NCI-H345 (cell line): ENCODE measurements at places on chromosomes 1 and 21.

DNA sequence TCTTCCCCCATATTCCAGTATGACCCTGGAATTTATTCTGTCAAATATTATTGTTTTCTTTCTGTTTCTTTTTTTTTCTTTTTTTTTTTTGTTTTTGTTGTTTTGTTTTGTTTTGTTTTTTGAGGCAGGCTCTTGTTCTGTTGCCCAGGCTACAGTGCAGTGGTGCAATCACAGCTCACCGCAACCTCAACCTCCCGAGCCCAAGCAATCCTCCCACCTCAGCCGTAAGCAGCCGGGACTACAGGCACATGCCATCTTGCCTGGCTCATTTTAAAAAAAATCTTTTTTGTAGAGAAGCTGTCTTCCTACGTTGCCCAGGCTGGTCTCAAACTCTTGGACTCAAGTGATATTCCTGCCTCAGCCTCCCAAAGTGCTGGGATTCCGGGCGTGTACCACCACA is 237.6 kb downstream of the SMYD3 start:
- DNase-seq, result no peak

DNA sequence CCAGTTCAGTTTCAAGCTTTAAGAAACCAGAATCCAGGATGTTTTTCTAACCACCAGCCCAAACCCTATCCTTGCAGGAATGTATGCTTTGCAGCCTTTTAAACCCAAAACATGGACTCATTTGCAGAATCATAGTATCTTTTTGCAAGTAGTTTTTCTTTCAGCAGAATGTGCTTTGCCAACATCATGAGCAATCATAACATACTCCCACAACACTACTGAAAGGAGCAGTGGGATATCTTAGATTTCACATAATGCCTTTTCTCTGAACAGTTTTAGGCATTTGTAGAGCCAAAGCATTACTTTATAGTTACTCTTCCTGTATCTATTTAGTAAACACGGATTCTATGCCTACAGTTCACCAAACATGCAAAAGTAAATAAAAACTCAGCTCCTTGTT is 10.0 kb upstream of the SH2D2A start:
- DNase-seq, result no peak

DNA sequence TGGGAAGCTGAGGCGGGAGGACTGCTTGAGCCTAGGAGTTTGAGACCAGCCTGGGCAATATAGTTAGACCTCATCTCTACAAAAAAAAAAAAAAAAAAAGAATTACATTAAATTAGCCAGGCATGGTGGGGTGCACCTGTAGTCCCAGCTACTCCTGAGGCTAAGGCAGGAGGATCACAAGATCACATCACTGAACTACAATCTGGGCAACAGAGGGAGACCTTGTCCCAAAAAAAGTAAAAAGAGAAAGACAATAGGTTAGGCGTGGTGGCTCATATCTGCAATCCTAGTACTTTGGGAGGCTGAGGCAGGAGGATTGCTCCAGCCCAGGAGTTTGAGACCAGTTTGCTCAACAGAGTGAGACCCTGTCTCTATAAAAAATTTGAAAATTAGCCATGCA is 130.3 kb downstream of the TIAM1 start:
- DNase-seq, result no peak

- DNase-seq, result no peak
Observed at GRCh38 chr21:23986214-23986613, 1621.1 kb downstream of the MRPL39 start.

DNA sequence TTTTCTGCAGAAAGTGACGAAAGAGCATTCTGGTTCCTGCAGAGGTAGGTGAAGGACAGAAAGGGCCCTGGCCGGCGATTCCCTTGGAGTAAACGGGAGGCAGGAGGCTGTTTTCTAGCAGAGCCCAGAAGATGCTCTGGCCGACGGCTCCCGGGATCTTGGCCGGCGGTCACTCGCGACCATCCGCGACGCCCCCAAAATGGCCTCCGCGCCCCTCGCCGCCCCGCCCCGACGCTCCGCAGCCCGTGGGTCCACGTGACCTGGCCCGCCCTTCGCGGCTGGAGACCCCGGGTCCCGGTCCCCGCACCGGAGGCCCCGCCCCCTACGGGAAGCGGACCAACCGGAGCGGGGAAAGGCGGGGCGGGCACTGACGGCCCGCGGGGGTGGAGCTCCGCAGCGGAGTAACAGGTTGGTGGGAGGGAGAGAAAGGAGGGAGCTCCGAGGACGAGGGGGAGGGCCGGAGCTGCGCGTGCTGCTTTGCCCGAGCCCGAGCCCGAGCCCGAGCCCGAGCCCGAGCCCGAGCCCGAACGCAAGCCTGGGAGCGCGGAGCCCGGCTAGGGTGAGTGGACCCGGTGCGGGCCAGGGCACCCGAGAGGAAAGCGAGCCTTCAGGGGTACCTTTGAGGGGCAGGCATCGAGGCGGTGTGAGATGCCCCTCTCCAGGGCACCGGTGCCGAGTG is at the start of gene CGN:
Gene CGN (plus strand): TSS at position 431 of the 679 bp plus-strand sequence. CDS start 7,133 bp downstream, outside the sequence.
- DNase-seq, result peak; percentile 100

DNA sequence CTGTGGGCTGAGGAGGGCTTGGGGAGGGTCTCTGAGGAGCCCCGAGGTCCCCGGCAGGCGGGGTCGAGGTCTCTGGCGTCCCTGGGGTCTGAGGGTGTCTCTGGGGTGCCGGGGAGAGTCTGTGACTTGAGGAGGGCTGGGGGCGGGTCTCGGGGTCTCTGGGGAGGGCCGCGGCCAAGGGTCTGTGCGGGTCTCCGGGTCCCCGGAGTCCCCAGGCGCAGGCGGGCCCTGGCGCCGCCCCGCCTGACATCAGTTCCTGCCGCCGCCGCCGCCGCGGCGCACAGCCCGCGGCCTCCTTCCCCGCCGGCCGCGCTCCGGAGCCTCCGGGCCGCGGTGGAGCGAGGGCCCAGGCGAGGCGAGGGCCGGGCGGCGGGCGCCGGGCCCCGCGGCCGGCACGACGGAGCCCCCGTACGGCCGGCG is at the start of gene PLEKHM2:
Gene PLEKHM2 (plus strand): TSS at position 279 of the 420 bp plus-strand sequence. CDS start 239 bp downstream, outside the sequence.
- peak; percentile 41 for DNase-seq

GRCh38 chr1:164682570-164682969 is 123.6 kb downstream of the PBX1 start:
- DNase-seq, result no peak

GRCh38 chr1:37817481-37817880 is 9.5 kb upstream of the YRDC start:
- DNase-seq, result no peak

DNA sequence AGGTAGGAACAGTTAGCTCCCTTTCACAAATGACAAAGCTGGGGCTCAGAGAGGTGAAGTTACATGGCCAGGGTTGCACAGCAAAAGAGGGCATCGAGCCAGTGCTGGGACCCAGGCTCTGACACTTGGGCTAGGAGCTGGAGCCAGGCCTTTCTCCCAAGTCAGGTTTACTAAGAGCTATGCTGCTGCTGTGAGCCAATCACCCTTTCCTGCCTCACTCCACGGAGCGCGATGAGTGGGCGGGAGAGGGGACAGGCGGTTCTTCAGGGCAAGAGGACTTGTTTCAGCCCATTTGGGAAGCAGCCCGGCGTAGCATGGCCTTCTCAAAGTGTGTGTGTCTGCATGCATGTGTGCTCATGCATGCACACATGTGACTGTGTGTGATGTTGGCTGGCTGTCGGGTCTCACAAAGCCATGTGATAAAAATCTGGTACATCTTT is 10.6 kb downstream of the ID3 start:
- no peak for DNase-seq

DNA sequence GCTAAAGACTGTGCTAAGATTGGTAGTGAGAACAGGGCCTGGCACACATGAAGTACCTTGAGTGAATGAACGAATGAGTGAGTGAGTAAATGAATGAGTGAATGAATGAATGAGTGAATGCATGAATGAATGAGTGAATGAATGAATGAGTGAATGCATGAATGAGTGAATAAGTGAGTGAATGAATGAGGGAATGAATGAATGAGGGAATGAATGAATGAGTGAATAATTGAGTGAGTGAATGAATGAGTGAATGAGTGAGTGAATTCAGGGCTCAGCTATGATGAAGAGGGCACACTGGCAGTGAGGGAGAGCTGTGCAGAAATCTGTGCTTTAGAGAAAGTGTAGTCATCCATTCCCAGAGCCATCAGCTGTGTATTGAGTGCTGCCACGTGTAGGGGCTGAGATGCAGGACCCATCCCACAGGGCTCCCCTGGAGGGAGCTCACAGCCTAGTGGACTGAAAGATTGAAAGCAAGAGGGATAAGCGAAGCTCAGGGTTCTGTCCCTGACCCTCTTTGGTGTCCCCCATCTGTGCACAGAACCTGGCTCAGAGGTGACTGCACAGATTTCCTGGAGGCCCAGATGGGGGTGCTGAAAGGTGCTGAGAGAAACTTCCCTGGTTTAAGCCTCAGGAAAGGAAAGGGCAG is 217.9 kb upstream of the VAMP3 start:
- DNase-seq, result no peak

GRCh38 chr1:243956450-243956849 is 94.6 kb upstream of the ZBTB18 start:
- DNase-seq, result no peak

- no peak for DNase-seq
Observed at GRCh38 chr1:36123356-36123755, 1.7 kb downstream of the COL8A2 start.
